CD8-positive, alpha-beta memory T cell (primary cell): ENCODE measurements at places on chromosomes 16 and 17.

DNA sequence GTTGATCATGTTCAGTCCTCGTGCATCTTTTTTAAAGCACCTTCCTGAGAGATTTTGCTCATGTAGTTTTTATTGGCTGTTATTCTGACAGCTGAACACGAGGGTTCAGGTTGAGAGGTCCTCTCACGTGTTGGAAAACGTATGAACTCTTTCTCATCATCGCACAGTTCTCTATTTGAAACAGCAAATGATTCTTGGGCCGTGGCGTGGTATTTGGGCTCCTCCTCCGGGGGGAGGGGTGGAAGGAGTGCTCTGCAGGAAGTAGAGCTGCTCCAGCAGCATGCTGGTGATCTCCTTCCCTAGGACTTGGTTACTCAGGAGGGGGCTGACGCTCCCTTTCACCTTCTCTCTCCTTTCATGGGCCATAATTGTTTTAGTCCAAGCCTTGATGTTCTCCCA lies 70.4 kb downstream of the KSR1 start:
- no peaks in the 10 kb centered on the region for H3K27me3 ChIP-seq
- no peak overlapping the region for H3K27ac ChIP-seq
- no peak for DNase-seq
- H3K4me3 ChIP-seq, result no peak overlapping the region
- H3K4me1 ChIP-seq, result peaks cover 9% of the 10 kb centered on the region

DNA sequence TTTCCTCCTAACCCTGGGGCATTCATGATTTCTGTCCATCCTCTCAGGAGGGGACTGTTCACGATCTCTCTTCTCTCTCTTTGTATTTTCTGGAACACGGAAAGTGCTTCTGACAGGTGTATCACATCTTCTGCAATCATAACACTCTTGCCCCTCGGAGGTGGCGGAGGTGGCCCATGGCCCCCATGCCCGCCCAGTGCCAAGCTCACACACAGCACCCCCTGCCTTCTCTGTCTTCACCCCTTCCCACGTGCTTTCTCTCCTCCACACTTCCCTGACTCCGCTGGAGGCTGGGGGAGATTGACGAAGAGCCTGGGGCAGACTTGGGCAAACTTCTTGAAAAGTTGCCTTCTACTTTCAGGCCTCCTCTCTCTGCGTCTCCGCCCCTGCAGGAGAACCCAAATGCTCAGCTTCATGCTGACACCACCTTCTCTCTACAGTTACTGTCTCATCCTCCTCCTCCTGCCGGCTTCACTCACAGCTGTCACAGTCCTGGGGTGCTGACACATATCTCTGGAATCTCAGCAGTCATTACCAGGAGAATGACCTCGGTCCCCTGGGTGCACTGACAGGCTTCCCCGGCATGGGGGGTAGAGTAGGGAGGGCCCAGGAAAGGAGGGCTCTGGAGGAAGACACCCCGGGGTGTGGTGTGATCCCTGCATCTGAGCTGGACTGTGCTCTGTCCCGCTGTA lies 127.1 kb downstream of the ENGASE start:
- H3K27ac ChIP-seq, result no peak overlapping the region
- no peaks in the 10 kb centered on the region for H3K4me1 ChIP-seq
- no peaks in the 10 kb centered on the region for H3K36me3 ChIP-seq
- H3K4me3 ChIP-seq, result no peak overlapping the region
- no peak for DNase-seq

DNA sequence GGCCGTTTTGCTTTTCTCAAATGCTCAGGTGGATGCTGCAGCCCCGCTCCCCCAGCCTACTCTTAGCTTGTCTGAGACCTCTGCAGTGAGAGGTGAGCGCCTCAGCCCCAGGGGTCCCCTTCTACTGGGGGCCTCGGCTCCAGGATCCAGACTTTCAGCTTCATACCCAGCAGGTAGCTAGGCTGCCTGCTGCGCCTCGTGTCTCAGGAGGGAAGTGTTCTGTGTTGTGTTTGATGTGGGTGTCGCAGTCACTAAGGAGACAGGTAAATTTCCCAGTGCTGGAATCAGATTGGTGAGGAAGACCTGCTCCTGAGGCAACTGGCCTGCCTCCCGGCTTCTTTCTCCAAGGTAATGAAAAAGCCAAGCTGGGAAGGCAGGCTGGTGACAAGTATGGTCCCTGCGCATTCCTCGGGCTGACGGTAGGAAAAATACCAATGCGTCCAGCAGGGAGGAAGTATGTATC lies 604.0 kb upstream of the SALL1 start:
- H3K4me3 ChIP-seq, result no peak overlapping the region
- no peaks in the 10 kb centered on the region for H3K36me3 ChIP-seq
- DNase-seq, result no peak
- H3K27ac ChIP-seq, result no peak overlapping the region
- H3K4me1 ChIP-seq, result no peaks in the 10 kb centered on the region
- no peaks in the 10 kb centered on the region for H3K27me3 ChIP-seq

DNA sequence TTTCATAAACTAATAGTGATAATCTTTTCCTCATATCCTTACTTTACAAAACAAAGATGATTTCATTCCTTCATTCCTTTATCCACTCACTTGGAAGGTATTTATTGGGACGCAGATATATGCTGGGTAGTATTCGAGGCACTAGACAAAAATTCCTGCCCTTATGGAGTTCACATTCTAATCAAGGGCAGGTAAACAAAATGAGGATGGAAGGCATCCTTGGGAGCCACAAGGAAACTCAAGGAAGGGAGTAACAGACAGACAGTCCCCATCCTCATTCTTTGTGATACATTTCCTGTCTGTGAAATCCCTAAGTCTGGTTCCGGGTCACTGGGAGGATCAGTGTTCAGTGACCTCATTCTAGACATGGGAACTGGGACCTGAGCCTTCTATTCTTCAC lies 45.2 kb downstream of the SLC6A2 start:
- no peaks in the 10 kb centered on the region for H3K36me3 ChIP-seq
- no peaks in the 10 kb centered on the region for H3K27me3 ChIP-seq
- no peak overlapping the region for H3K27ac ChIP-seq
- no peak overlapping the region for H3K4me3 ChIP-seq
- no peak for DNase-seq
- no peaks in the 10 kb centered on the region for H3K4me1 ChIP-seq

- DNase-seq, result no peak
- no peaks in the 10 kb centered on the region for H3K36me3 ChIP-seq
- H3K27ac ChIP-seq, result no peak overlapping the region
- H3K4me1 ChIP-seq, result no peaks in the 10 kb centered on the region
- no peak overlapping the region for H3K4me3 ChIP-seq
Observed at GRCh38 chr17:20896153-20896649, 146.6 kb downstream of the USP22 start.

DNA sequence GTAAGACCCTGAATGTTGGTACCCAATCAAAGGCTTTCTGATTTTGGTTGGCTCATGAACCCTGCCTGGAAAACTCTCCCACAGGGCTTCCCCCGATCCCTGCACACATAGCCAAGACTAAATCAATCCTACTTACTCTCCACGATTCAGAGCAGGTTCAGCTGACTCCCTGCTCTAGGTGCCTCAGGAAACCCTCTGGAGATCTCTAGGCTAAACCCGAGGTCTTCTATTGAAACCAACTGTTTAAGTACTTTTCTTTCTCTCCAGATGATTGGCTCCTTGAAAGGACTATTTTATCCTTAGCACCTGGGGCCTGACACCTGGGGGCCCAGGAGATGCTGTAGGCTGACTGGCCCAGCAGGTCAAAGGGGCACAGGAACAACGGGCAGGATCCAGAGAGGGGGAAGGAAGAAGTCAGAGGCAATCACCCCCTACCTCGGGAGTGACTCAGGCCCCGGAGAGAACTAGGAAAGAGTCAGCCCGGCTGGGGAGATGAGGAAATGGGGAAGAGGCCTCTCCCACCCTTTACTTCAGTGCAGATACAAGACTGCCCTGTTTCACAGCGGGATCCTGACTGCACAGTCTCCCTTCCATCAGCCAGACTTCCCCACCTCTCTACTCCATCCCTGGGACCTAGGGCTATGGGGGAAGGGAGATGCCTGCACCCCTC lies 2.0 kb downstream of the TBC1D10B start:
- H3K36me3 ChIP-seq, result peaks cover 7% of the 10 kb centered on the region
- H3K4me3 ChIP-seq, result peak overlapping the region; percentile 88
- no peaks in the 10 kb centered on the region for H3K27me3 ChIP-seq
- peaks cover 35% of the 10 kb centered on the region for H3K4me1 ChIP-seq

GRCh38 chr16:24839347-24839972 lies 6.3 kb upstream of the SLC5A11 start:
- H3K4me3 ChIP-seq, result no peak overlapping the region
- H3K4me1 ChIP-seq, result no peaks in the 10 kb centered on the region
- no peak for DNase-seq
- no peaks in the 10 kb centered on the region for H3K36me3 ChIP-seq
- H3K27ac ChIP-seq, result no peak overlapping the region

GRCh38 chr16:924063-924462 lies 46.7 kb downstream of the LMF1 start:
- no peaks in the 10 kb centered on the region for H3K4me1 ChIP-seq
- no peak overlapping the region for H3K4me3 ChIP-seq
- no peaks in the 10 kb centered on the region for H3K27me3 ChIP-seq

DNA sequence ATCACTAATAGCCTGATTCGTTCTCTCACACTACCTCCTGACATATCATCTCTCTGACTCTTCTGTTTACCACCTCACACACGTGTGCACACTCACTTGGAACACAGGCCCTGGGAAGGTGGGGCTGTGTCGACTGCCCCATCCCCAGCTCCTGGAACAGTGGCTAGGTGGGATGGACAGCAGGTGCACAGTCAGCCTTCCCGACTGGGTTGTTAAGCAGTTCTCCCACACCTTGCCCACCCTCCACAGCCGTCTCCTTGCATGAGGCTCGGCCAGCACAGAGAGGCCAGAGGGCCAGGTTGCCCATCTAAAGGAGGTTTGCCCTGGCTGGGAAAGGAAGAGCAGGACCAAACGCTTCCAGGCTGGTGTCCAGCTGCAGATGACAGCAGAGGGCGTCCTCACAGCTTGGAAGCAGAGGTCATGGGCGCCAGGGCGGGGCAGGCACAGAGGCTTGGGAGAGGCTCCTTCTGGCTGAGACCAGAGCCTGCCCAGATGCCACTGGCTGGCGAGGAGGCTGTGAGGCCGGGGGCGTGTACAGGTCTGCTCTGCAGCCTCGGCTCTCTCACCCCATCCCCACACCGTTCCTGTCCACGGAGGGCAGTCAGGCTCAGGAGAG lies 92.8 kb downstream of the AMFR start:
- H3K36me3 ChIP-seq, result no peaks in the 10 kb centered on the region
- no peaks in the 10 kb centered on the region for H3K27me3 ChIP-seq
- H3K27ac ChIP-seq, result no peak overlapping the region
- no peak for DNase-seq

GRCh38 chr16:17369421-17370222 lies 101.1 kb downstream of the XYLT1 start:
- H3K4me3 ChIP-seq, result peak overlapping the region; percentile 72
- H3K27ac ChIP-seq, result peak overlapping the region; percentile 79
- no peaks in the 10 kb centered on the region for H3K27me3 ChIP-seq
- H3K36me3 ChIP-seq, result no peaks in the 10 kb centered on the region

DNA sequence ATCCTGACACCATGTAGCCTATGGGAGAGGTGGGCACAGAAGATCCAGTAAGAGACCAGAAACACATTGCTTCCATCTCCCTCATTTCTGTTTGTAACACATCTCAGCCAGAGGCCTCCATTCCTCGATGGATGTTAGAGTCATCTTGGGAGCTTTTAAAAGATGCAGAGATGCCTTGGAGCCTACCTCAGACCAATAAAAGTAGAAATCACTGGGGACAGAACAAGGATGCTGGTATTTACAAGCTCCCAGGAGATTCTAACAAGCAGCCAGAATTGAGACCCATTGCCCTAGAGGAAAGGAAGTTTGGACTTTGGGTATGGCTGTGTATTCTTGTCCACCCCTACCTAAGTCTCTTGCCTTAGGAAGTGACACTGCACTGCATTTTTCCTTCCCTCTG lies 40.8 kb downstream of the HS3ST3A1 start:
- no peaks in the 10 kb centered on the region for H3K27me3 ChIP-seq
- H3K4me3 ChIP-seq, result no peak overlapping the region
- no peak overlapping the region for H3K27ac ChIP-seq
- no peaks in the 10 kb centered on the region for H3K36me3 ChIP-seq

DNA sequence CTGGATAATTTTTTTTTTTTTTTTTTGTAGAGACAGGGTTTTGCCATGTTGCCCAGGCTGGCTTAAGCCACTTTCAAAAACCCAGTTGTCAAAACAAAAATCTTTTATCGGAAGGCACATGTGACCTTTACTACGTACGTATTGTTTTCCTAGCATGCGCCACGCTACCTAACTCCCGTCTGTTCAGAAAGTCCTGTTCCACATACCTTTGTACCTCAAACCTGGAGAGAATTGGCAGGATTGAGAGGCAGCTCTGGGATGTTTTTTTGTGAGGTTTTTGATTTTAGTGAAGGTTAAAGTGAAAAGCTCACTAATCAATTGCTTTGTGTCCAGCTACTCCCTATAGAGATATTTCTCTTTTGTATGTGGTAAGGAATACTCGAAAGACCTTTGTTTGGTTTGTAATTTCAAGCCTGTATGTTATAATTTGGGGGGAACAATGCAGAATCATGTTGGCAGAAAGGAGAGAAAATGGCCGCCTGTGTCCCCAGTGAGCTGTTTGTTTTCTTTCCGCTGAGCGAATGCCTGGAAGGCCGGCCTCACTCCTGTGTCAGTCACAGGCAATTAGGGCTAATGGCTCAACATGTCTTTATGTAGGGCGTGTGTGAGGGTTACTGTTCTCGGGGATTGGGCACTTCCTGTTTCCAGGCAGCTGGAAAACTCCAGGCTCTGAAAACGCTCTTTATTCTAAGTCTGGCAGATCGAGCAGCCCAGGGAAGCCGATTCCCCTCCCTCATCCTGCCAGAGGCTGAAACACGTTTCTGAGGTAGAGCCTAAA lies 60.8 kb upstream of the CLEC18A start:
- no peak overlapping the region for H3K27ac ChIP-seq
- no peak for DNase-seq
- H3K4me3 ChIP-seq, result no peak overlapping the region

GRCh38 chr17:78357672-78358537 lies 2.0 kb downstream of the SOCS3 start:
- H3K27me3 ChIP-seq, result no peaks in the 10 kb centered on the region
- no peak for DNase-seq
- H3K36me3 ChIP-seq, result peaks cover 15% of the 10 kb centered on the region
- H3K27ac ChIP-seq, result peak overlapping the region; percentile 86

DNA sequence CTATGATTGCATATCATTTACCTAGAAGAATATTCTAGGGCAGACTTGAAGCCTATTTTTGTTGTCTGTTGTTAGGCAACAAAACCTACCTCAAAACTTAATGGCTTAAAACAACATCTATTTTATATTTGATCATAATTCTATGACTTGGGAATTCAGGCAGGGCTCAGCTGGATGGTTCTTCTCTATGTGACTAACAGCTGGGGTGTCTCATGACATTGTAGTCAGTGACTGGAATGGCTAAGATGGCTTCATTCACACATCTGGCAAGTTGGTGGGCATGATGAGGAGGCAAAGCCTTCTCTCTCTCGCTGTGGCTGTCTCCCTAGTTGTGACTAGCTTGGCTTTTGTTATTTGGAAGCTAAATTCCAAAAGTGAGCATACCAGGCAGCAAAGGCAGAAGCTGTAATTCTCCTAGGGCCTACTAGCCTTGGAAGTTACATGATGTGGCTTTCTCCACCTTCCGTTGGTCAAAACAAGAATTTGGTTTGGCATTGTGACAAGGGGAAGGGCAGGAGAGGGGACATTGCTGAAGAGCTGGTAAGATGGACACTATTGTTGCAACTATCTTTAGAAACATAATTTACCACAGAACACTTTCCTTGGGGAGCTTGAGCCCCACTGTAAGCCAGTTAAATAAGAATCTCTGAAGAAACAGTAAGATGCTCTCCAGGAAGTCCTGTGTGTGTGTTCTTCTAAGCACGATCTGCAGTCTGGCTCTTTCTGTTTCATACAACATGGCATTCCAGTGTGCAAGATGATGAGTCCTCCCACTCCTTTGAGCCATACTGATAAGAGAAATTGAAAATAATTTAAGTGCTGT lies 39.4 kb downstream of the ZNRF1 start:
- no peaks in the 10 kb centered on the region for H3K36me3 ChIP-seq
- H3K27me3 ChIP-seq, result no peaks in the 10 kb centered on the region
- H3K4me3 ChIP-seq, result no peak overlapping the region
- H3K27ac ChIP-seq, result no peak overlapping the region
- no peak for DNase-seq
